ENCODE measurements at places on chromosomes 1 and 21.

- DNase-seq: no peak
Observed at GRCh38 chr1:40679165-40679953, 12.1 kb upstream of the NFYC start.

DNA sequence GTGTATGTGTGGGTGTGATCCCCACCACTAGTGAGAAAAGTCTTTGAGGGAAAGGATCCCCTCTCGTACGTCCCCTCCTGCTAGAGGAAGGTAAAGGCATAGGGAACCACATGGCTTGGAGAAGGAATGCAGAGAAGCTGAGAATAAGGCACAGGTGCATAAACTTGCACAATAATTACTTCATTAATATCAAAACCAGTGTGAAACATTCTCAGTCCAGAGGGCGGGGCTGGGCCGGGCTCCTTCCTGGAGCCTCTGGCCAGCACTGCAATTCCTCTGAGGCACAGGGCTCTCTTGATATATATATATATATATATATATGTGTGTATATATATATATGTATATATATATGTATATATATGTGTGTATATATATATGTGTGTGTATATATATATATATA lies 162.6 kb downstream of the TSEN15 start:
- DNase-seq: no peak

GRCh38 chr1:14929547-14930246 lies 223.8 kb upstream of the TMEM51 start:
- no peak for DNase-seq

DNA sequence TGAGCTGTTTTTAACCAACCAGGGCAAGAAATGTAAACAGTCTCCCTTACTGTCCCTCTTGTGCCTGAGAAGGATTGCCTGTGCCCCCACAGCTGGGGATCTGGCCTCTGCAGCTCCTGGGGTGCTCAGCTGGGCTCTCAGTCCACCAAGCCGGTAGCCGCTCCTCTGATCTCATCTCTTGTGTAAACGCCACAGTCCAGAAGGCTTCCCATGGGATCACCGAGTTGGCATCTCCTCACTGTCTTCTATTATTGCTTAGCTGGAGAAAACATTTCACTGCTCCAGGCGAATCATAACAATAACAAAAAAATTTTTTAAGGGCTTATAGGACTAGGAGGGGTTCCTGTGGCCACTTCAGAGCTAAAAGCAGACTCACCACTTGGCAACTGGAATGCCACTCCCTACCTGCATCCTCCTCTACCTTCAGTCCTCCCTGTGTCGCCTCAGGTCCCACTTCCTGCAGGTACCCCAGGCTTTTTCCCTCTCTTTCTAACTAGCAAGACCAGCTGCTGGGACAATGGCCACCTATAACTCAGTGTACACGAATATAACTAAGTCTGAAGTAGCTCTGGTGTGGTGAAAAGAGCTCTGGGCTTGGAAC lies 75.8 kb downstream of the ATP1A1 start:
- DNase-seq: no peak

GRCh38 chr1:13965770-13966398 lies 265.9 kb downstream of the PRDM2 start:
- no peak for DNase-seq

- DNase-seq: no peak
Observed at GRCh38 chr21:42384989-42385388, 10.9 kb downstream of the TMPRSS3 start.

DNA sequence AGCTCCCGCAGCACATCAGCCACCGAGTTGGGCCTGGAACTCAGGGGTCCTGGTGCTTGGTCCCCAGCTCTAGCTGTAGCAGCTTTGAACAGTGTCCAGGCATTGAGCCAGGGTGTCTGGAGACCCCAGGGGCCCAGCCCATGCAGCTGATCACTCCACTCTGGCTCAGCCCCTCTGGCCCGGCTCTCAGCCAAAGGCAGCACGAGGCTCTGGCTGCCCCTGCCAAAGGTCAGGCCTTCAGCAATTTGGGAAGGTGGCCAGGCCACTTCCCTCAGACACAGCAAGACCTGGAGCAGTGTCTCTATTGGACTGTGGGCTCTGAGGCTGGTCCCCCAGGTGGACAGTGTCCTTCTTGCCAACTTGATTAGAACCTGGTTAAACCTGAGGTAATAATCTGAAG lies 34.4 kb upstream of the RNF19B start:
- DNase-seq: no peak

DNA sequence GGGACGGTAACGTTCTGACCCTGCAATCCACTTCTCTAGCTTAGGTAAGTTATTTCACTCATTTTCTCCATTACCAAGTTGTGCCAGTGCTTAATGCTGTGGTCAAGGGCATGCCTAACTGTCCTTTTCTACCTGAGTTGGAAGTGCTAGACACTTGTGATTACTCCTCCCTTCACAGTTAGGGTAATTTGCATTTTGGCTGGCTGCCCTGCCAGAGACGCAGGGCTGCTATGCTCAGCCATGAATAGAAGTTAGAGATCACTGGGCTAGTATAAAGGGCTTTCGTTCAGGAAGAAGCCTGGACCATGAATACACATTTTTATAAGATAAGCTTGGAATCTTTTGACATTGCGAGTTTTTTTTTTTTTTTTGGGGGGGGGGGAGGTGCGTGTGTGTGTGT lies 633.2 kb upstream of the NEGR1 start:
- DNase-seq: no peak

DNA sequence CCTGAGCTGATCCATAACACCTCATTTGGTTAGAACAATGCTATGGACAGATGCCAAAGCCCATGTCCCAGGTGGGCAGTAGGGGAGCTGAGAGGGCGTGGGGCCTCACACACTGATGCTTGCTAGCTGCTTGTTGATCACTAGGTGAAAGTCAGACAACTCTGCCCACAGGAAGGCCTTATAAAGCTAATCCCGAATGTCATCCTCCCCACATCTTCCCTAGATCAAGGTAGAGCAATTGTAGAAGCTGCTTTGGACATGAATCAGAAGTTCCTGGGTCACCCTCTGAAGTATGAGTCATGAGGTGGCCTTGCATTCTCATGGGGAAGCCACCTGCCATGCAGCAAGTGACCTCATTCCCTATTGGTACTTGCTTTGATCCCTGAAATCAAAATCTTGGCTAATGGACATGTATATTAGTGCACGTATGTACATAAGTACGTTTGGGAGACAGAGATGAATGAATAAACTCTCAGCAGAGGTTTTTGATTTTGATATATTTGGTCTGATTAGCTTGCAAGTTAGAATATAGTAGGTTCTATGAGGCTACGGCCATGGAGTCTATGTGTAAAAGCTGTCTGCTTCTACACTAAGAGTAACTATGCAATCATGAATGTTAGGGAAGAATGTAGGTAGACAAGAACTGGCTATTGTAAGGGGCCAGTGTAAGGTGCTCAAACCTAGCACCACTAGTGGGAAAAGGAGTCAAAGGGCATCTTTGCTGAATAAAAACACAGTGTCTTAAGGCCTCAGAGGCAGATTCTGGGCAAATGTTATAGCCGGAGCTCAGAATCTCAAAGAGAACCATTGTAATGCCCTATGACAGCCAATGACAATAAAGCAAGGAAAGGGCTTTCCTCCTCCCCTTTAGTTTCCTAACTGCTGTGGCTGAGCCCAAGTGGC lies 52.6 kb downstream of the ABCA4 start:
- no peak for DNase-seq

DNA sequence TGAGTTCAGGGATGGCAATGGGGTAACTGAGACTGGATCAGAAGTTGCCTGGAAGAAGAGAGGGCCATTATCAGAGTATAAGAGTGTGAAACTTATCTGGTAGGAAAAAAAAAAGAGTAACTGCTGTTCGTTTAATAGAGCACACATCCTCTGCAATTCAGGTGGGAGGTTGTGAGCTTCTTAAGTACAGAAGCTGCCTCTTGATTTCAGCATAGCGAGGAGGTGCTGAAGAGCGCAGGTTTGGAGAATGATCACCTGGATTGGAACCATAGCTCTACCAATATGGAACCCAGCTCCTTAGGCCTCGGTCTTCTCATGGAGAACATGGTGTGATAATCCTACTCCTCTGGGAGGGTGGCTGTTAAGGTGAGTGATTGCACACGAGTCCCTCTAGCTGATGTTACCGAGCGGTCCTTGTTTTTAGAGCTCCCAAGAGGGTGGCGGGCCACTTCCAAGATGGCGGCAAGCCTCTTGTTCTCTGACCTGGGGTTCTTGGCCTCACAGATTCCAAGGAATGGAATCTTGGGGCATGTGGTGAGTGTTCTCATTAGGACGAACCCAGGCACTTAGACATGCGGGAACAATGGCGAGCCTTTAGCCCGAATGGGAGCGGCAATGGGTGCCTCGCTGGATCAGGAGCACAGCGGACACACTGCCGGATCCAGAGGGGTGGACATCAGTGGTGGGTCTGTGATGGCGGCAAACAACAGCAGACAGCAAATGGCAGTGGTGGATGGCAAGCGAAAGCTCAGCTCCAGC lies 3.3 kb upstream of the MX1 start:
- DNase-seq: no peak

DNA sequence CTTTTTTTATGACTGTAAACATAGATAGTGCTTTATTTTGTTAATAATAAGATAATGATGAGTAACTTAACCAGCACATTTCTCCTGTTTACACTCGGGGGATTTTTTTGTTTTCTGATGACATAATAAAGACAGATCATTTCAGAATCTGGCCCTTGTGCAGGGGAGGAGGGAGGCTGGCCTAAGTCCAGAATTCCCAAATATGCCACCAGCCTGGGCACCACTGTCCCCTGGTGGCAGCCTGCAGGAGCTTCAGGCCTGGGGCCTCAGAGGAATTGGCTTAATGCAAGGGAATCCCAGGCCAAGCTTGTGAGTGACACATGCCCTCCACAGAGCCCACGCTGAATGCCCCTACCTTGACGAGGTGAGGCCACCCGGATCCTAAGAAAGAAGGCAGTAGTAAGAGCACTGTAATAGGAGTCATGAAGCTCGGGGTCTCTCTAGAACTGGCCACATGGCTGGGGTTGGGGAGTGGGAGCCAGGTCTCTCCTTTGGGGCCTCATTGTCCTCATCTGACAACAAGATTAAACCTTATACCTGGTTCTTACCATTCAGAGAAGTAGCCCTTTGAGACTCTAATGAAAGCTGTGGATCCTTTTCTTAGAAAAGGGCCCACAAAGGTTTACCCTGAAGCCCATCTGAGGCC lies 24.1 kb downstream of the ETNK2 start:
- DNase-seq: peak; percentile 41

GRCh38 chr1:64469977-64470664 lies at the start of gene CACHD1:
Gene CACHD1 (plus strand): TSS chr1:64470129. CDS start chr1:64470745, 616 bp downstream.
- peak; percentile 34 for DNase-seq

- DNase-seq: no peak
Observed at GRCh38 chr1:179129702-179130473, 48.0 kb downstream of the TOR3A start.
